CD14-positive monocyte (primary cell): ENCODE measurements at places on chromosomes 5 and 9. TPM values are rescaled to one million over a fixed set of nuclear protein-coding genes. Genes with fewer than 3 reads are reported as not detected.

The INSL4 gene
- not detected in 2 replicates for polyA plus RNA-seq

DNA sequence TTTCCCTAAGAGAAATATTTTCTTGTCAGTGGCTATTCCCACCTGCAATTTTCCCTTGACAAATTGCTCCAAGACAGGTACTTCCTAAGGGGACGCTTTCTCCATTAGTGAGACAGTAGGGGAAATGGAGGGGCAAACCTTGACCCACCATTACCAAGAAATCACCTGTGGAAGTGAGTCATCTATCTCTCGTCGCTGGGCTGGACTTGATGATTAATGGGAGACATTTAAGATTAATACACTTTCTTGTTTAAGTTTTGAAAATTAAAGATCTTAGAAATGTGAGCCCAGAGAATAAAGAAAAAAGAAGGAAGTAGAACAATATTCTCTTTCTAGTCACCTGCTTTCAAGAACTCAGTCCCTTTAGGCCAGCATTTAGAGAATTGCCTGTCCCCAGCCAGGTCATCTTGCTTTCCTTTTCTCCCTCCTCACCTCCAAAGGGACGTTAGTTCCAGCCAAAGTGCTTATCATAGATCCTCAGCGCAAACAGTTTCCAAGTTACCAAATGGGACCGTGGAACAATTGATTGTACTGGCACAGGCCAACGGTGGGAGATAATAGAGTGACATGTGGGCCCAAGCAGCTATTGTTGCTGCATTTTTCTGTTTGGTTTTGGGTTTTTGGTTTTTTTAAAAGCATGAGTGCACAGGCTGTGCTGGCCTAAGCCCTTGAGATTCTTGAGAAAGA, 284.4 kb downstream of the ENC1 start:
- no peaks in the 10 kb centered on the region for H3K36me3 ChIP-seq
- H3K27me3 ChIP-seq: no peaks in the 10 kb centered on the region
- H3K4me3 ChIP-seq: no peak overlapping the region
- H3K27ac ChIP-seq: no peak overlapping the region
- H3K4me1 ChIP-seq: no peaks in the 10 kb centered on the region
- no peak for DNase-seq

The PCDHGC4 gene
- polyA plus RNA-seq: not detected

GRCh38 chr5:178291161-178291561, 58.6 kb upstream of the PHYKPL start:
- no peak overlapping the region for H3K4me3 ChIP-seq
- no peaks in the 10 kb centered on the region for H3K36me3 ChIP-seq
- no peaks in the 10 kb centered on the region for H3K27me3 ChIP-seq
- peaks cover 5% of the 10 kb centered on the region for H3K4me1 ChIP-seq
- DNase-seq: no peak

DNA sequence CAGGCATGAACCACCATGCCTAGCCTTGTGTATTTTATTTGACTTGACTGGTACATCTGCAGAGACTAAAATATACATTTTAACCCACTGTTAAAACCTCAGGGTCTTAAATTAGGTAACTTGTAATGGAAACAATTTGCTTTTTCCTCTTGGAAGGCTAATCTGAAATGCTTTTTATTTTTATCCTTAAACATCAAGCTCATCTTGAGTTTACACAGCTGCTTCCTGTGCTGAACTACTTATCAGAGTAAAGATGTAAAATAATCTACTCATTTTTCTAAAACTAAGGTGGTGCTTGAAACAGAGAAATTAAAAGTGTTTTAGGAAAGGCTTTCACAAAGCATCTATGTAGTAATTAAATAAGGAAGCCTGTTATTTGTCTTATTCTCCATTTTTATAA, 144.1 kb downstream of the ENTREP1 start:
- H3K36me3 ChIP-seq: no peaks in the 10 kb centered on the region
- H3K4me3 ChIP-seq: no peak overlapping the region
- H3K4me1 ChIP-seq: no peaks in the 10 kb centered on the region
- no peaks in the 10 kb centered on the region for H3K27me3 ChIP-seq

GRCh38 chr9:83569326-83569725, 31.1 kb upstream of the FRMD3 start:
- no peaks in the 10 kb centered on the region for H3K36me3 ChIP-seq
- H3K27ac ChIP-seq: no peak overlapping the region
- H3K4me3 ChIP-seq: no peak overlapping the region
- H3K4me1 ChIP-seq: peaks cover 18% of the 10 kb centered on the region
- DNase-seq: peak; percentile 52
- H3K27me3 ChIP-seq: no peaks in the 10 kb centered on the region

DNA sequence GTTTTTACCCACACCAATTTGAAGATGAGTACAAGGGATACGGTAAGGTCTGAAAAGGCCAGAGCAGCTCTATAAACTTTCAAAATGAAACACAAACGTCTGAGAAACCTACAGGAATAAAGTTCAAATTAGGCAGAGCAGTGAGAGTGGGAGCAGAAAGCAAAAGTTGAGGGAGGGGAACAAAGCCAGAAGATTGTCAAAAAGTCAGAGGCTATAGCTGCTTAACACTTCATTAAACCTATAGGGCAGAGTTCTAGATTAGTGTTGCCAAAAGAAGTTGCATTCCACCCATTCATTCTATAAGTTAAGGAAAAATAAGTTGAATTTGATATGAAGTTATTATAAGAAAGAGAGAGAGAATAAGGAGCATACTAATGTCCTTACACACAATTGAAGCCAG, 309.6 kb upstream of the CD180 start:
- H3K36me3 ChIP-seq: no peaks in the 10 kb centered on the region
- no peak overlapping the region for H3K4me3 ChIP-seq
- H3K27ac ChIP-seq: no peak overlapping the region
- no peaks in the 10 kb centered on the region for H3K4me1 ChIP-seq
- no peak for DNase-seq

DNA sequence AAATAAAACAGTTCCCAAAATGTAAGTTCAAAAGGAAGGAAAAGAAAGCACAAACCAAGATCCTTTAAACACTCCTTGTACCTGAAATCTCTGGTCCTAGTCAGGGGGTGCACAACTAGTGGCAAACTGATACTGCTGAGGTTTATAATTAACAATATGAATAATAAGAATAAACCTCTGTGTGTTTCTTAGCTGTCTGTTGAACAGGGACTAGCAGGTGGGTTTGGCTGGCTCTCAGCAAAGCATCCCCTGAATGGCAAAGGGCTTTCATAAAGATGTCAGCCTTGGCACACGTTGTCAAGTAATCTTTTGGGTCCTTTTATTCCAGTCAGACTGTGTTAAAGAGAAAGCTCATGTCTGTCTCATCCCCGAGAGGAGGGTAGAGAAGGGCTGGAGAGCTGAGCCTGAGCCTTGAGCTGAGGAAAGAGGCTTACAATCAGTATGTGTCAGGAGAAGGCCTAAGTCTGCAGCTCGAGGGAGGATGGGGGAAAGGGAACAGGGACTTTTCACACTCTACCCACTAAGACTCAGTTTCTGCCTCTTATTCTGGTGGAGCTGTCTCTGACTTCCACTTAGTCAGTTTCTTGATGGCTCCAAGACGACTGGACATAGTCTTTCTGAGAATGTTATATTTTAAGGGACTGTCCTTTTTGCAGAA, 123.0 kb downstream of the GALNT10 start:
- no peak for DNase-seq
- H3K4me3 ChIP-seq: no peak overlapping the region

The SLC1A1 gene
- not detected for polyA plus RNA-seq

- peaks cover 98% of the 10 kb centered on the region for H3K36me3 ChIP-seq
- H3K27ac ChIP-seq: no peak overlapping the region
Observed at GRCh38 chr9:370086-370485, 155.4 kb downstream of the DOCK8 start.

The F2RL2 gene
- not detected in 2 replicates for polyA plus RNA-seq

DNA sequence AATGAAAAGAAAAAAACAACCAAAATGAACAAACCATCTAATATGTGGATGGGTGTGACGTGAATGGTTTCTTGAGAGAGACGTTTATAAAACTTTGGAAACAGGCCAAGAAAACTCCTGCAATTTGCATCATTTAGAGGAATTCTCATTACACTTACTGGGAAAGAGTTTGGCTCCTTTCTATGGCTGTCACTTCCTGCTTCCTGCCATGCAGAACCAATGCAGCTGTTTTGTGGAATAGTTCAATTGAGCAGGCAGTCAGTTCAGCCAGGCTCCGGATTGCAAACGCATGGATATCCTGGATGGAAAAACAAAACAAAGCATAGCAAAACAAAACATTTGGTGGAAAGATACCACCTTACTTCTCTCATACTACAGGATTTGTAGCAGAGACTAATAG, 36.6 kb downstream of the FAM114A2 start:
- no peaks in the 10 kb centered on the region for H3K27me3 ChIP-seq
- peaks cover 42% of the 10 kb centered on the region for H3K36me3 ChIP-seq
- no peaks in the 10 kb centered on the region for H3K4me1 ChIP-seq
- no peak for DNase-seq
- no peak overlapping the region for H3K27ac ChIP-seq

- H3K27ac ChIP-seq: no peak overlapping the region
- no peak overlapping the region for H3K4me3 ChIP-seq
- no peaks in the 10 kb centered on the region for H3K4me1 ChIP-seq
Observed at GRCh38 chr5:20331826-20332225, 343.8 kb upstream of the CDH18 start.

- H3K4me3 ChIP-seq: no peak overlapping the region
- no peaks in the 10 kb centered on the region for H3K4me1 ChIP-seq
- H3K27ac ChIP-seq: no peak overlapping the region
- DNase-seq: no peak
- H3K27me3 ChIP-seq: peaks cover 2% of the 10 kb centered on the region
- no peaks in the 10 kb centered on the region for H3K36me3 ChIP-seq
Observed at GRCh38 chr5:141715346-141715905, 33.4 kb upstream of the ARAP3 start.

The EGFLAM gene
- polyA plus RNA-seq: not detected

DNA sequence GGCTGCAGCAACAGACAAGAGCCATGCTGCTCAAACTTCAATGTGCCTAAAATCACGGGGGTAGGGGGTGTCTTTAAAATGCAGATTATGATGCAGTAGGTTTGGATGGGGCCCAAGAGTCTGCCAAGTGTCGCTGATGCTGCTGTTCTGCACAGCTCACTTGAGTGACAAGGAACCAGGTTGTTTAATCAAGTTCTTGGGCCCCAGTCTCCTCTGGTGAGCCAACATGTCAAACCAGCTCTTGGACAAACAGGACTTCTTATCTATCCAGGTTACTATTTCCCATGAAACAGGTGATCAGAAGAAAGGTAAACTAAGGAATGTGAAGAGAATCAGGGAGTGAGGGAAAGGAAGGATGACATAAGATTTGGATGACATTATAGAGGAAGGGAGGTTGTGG, 78.0 kb downstream of the APBA1 start:
- no peak overlapping the region for H3K27ac ChIP-seq
- H3K4me1 ChIP-seq: no peaks in the 10 kb centered on the region
- H3K4me3 ChIP-seq: no peak overlapping the region
- no peaks in the 10 kb centered on the region for H3K27me3 ChIP-seq
- no peaks in the 10 kb centered on the region for H3K36me3 ChIP-seq

The TAS2R1 gene
- polyA plus RNA-seq: not detected

DNA sequence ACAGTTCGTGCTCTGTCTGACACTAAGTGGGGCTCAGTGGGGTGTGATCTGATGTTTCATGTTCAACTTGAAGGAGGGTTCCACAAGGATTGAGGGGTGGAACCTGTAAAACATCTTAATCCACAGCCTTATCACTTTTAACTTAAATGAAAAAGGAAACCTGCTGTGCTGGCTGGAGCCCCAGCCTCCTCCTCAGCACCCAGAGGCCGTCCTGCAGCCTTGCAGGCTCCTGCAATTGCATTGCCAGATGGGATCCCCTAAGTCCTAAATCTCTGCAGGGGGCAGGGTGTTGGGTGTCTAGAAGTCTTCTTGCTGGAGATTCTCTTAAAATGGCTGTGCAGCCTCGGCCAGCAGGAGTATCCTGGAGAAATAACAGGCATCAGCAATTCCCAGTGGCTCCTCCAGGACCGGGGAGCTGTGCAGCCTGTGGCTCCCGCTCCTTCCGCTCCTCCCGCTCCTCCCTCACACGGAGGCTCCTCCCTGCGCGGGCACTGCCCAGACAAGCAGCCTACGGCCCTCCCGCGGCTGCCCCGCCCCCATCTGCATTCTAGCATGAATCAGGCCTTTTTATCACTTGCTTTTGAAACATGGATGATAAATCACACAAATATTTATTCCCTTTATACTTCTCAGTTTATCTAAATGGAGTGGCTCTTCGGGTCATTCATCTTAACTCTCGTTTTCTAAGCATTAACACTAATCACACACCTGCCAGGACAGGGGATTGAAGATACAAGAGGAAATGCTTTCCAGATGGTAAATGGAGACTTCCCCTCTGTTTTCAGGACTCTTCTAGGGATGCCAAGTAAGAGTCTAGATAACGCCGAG, 131.0 kb downstream of the ADAMTS16 start:
- H3K4me3 ChIP-seq: no peak overlapping the region
- no peaks in the 10 kb centered on the region for H3K4me1 ChIP-seq
- H3K36me3 ChIP-seq: no peaks in the 10 kb centered on the region
- no peak overlapping the region for H3K27ac ChIP-seq

The BRD3OS gene
- polyA plus RNA-seq: 6.8 TPM

- H3K36me3 ChIP-seq: no peaks in the 10 kb centered on the region
- no peaks in the 10 kb centered on the region for H3K27me3 ChIP-seq
- DNase-seq: no peak
- no peaks in the 10 kb centered on the region for H3K4me1 ChIP-seq
- H3K27ac ChIP-seq: no peak overlapping the region
Observed at GRCh38 chr9:83029531-83030137, 33.3 kb downstream of the RASEF start.

The SHISAL2B gene
- not detected for polyA plus RNA-seq

The EQTN gene
- polyA plus RNA-seq: not detected

The ANKRD31 gene
- 0.05 TPM for polyA plus RNA-seq

The SHLD3 gene
- 4.9 TPM for polyA plus RNA-seq

- H3K36me3 ChIP-seq: peaks cover 55% of the 10 kb centered on the region
- peaks cover 4% of the 10 kb centered on the region for H3K4me1 ChIP-seq
- DNase-seq: peak; percentile 58
- no peaks in the 10 kb centered on the region for H3K27me3 ChIP-seq
- H3K4me3 ChIP-seq: no peak overlapping the region
Observed at GRCh38 chr5:43073597-43074546, 33.8 kb upstream of the ANXA2R start.

- H3K4me1 ChIP-seq: no peaks in the 10 kb centered on the region
- peaks cover 55% of the 10 kb centered on the region for H3K27me3 ChIP-seq
- H3K36me3 ChIP-seq: no peaks in the 10 kb centered on the region
- H3K27ac ChIP-seq: no peak overlapping the region
Observed at GRCh38 chr5:129460936-129461710, 1.0 kb downstream of the ADAMTS19 start.

GRCh38 chr9:8978334-8978733, 1178.8 kb upstream of the DMAC1 start:
- DNase-seq: no peak
- no peaks in the 10 kb centered on the region for H3K4me1 ChIP-seq
- no peaks in the 10 kb centered on the region for H3K27me3 ChIP-seq
- no peak overlapping the region for H3K4me3 ChIP-seq
- no peak overlapping the region for H3K27ac ChIP-seq
- H3K36me3 ChIP-seq: no peaks in the 10 kb centered on the region

- DNase-seq: no peak
- no peaks in the 10 kb centered on the region for H3K4me1 ChIP-seq
- no peak overlapping the region for H3K27ac ChIP-seq
- H3K36me3 ChIP-seq: peaks cover 63% of the 10 kb centered on the region
- H3K4me3 ChIP-seq: no peak overlapping the region
Observed at GRCh38 chr9:93674580-93675335, 98.4 kb downstream of the PHF2 start.

The ALDOB gene
- polyA plus RNA-seq: not detected in 2 replicates

The PFN3 gene
- polyA plus RNA-seq: not detected in 2 replicates
